Epithelial cell of proximal tubule (primary cell): ENCODE measurements at places on chromosomes 11 and 22.

- no peak for DNase-seq
Measured at GRCh38 chr11:85810871-85811611, at the start of gene SYTL2. Gene SYTL2 (minus strand): TSS chr11:85811141. CDS start chr11:85757725, 53,416 bp downstream.

GRCh38 chr11:19592842-19593241 is 119.8 kb upstream of the NAV2 start:
- DNase-seq = no peak

DNA sequence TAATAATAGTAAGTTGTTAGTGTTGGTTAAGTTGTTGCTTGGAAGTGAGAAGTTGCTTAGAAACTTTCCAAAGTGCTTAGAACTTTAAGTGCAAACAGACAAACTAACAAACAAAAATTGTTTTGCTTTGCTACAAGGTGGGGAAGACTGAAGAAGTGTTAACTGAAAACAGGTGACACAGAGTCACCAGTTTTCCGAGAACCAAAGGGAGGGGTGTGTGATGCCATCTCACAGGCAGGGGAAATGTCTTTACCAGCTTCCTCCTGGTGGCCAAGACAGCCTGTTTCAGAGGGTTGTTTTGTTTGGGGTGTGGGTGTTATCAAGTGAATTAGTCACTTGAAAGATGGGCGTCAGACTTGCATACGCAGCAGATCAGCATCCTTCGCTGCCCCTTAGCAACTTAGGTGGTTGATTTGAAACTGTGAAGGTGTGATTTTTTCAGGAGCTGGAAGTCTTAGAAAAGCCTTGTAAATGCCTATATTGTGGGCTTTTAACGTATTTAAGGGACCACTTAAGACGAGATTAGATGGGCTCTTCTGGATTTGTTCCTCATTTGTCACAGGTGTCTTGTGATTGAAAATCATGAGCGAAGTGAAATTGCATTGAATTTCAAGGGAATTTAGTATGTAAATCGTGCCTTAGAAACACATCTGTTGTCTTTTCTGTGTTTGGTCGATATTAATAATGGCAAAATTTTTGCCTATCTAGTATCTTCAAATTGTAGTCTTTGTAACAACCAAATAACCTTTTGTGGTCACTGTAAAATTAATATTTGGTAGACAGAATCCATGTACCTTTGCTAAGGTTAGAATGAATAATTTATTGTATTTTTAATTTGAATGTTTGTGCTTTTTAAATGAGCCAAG is 2.7 kb downstream of the NEAT1 start:
- no peak for DNase-seq

GRCh38 chr22:29306835-29307595 is 565 bp downstream of the GAS2L1 start:
- no peak for DNase-seq

GRCh38 chr11:95145430-95146060 is 55.9 kb downstream of the ENDOD1 start:
- DNase-seq = no peak

GRCh38 chr22:38350444-38351359 is 33.5 kb upstream of the CSNK1E start:
- no peak for DNase-seq

DNA sequence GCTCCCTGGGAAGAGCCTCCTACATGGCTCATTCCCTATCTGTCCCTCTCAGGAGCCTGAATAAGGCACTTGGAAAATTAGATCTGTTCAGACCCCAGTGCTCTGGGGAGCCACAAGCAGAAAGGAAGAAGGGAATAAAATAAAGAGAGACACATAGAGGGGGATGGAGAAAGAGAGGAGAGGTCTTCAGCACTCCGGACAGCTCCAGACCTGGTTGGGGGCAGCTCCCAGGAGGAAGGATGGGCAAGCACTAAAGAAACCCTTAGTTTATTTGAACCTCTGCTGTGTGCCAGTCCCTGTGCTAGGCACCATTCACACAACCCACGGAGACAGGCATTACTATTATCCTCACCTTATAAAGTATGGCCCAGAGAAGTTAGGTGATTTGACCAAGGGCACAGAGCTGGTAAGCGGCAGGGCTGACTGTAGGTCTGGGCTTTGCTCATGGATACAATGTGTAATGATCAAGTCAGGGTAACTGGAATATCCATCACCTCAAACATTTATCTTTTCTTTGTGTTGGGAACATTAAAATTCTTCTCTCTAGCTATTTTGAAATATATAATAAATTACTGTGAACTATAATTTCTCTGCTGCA is 53.7 kb upstream of the LRRC32 start:
- no peak for DNase-seq

GRCh38 chr22:32661296-32661695 is 140.2 kb upstream of the TIMP3 start:
- DNase-seq = no peak

DNA sequence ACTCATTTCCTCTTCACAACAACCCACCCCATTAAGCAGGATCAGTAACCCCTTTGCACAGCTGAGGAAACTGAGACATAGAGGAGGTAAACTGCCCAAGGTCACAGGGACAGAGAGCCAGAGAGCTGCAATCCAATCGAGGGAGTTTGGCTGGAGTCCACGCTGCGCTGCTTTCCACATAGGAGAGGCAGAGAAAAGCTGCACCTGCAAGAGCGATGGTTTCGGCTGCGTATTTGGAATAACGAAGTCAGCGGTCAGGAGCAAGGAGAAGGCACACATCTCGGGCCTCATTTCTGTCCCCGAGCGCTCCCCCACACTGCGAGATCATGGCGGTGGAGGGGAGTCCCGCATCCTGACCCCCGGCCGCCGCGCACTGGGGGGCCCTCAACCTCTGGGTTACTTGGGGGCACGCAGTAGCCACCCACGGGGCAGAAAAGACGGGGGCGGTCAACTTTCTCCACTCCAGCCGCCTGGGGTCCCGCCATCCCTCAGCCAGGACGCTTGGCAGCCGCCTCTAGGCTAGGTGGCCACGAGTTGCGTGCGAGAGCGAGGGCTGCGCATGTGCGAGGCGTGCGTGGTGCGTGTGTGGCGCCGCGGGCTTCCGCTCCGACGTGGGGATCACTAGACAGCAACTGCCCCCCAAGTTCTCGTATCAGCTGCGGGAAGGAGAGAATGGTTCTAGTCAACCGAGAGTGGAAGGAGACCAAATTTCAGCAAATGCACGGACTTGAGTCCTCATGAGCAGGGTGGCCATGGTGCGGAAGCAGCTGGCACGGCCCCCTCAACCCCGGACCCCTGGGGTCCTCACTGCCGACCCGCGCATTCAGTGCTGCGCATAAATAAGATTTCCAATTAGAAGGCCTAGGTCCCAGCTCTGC is 42.3 kb upstream of the CLDN5 start:
- DNase-seq = no peak

DNA sequence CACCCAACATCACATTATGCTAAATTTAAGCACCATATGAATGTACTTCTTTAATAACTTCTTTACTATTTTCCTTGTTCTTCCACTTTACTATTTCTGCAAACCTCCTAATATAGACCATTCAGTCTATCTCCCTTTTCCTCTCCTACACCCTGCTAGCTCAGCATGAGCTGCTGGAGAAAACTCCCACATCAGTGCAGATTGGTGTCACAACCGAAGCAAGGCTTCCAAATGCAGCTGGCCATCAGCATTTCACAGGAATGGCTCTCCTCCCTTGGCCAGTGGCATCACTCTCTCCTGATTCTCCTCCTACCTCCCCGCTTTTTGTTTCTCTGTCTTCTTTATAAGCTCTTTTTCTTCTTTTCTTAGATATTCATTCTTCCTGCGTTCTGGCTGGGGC is 118.7 kb upstream of the ZC3H12C start:
- DNase-seq = no peak
